ENCODE measurements at places on chromosomes 7 and 10.

DNA sequence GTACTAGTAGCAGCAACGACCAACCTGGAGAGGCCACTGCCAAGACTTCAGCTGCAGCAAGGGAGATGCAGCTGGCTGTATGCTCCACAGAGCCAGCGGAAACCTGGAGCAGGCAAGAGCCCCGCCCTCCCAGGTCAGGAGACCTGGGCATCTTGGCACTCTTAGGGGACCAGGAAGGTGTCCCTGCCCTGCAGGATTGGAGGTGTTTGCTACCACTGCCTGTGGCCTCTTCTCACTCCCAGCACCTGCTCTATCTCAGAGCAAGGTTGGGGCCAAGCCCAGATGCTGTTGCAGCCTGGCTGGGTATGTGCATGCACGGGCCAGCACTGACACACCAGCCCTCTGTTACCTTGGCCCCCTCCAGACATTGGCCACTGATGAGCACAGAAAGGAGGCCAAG is 1512.8 kb downstream of the REEP3 start:
- DNase-seq = no peak

DNA sequence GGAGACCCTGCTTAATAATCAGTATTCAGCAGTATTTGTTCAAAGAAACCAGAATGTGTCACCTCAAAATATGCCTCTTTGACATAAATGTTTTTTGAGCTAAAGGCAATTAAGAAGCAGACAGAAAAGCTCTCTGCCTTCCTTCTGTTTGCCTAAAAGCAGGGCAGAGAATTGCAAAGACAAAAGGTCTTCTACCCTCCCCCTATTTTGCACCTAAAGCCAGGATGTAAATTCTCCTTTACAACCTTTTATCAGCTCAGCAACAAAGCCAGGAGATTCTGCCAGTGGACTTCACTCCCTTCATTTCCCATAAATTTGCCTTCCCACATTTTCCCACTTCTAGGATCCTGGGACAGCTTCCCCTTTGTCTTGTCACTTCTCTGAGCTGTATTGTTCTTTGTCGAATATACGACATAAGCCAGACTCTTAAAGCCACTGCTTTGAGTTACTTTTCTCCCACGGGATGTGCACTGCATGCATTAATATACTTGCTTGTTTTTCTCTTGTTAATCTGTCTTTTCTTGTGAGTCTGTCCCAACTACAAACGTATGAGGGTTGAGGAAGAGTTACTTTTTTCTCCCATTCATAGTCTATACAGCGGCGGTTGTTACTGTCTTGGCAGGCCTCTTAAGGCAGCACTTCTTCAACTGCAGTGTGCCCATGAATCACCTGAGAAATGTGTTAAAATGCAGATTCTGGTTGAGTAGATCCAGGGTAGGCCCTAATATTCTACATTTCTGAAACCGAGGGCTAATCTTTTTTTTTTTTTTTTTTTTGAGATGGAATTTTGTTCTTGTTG is 48.2 kb downstream of the ST8SIA6 start:
- DNase-seq = no peak

GRCh38 chr10:4902571-4903011 is 60.6 kb upstream of the AKR1C1 start:
- no peak for DNase-seq

DNA sequence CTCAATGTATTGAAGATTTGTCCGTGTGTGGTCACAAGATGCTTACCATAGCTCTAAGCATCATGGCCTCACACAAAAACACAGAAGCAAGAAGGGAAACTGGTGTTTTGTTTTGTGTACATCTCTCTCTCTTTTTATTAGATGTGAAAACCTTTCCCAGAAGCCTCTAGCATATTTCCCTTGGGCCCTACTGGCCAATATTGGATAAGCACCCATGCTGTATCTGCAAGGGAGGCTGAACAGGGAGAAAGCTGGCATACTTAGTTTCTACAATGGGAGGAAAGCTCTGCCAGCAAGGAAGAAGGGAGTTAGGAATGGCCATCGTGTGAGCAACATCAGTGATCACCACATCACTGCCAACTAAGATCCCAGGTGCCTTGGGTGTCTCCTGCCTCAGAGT is 9.6 kb upstream of the NAMPT start:
- no peak for DNase-seq

- no peak for DNase-seq
Measured at GRCh38 chr10:110017907-110018306, 10.1 kb downstream of the ADD3 start.

- DNase-seq = no peak
Measured at GRCh38 chr7:96521068-96521894, 188.4 kb downstream of the SEM1 start.

DNA sequence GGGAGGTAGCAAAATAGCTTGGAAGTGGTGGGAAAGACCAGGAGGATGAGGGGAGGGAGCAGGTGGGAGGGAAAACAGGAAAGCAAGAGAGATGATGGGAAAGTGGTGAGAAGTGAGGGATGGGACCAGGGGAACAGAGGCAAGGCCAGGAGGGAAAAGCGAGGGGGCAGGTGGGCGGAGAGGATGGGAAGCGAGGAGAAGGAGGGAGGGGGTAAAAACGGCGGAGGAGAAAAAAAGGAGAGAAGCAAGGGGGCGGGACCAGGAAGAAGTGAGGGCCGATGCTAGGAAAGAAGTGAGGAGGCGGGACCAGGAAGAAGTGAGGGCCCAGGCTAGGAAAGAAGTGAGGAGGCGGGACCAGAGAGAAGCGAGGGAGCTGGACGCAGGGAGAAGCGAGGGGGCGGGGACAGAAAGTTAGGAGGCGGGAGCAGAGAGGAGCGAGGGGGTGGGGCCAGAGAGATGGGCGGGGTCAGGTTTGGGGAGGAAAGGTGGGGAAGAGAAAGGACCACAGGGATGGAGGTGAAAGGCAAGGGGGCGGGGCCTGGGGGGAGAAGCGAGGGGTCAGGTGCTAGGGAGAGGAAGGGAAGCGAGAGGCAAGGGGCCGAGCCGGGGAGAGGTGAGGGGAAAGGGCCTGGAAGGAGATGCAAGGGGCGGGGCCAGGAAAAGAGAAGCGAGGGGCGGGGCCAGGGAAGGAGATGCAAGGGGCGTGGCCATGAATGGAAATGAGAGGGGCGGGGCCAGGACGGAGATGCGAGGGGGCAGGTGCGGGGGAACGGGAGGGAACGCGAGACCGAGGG is 984 bp downstream of the SMURF1 start:
- DNase-seq = peak; percentile 52

- no peak for DNase-seq
Measured at GRCh38 chr10:72435570-72435969, 80.9 kb upstream of the DNAJB12 start.

DNA sequence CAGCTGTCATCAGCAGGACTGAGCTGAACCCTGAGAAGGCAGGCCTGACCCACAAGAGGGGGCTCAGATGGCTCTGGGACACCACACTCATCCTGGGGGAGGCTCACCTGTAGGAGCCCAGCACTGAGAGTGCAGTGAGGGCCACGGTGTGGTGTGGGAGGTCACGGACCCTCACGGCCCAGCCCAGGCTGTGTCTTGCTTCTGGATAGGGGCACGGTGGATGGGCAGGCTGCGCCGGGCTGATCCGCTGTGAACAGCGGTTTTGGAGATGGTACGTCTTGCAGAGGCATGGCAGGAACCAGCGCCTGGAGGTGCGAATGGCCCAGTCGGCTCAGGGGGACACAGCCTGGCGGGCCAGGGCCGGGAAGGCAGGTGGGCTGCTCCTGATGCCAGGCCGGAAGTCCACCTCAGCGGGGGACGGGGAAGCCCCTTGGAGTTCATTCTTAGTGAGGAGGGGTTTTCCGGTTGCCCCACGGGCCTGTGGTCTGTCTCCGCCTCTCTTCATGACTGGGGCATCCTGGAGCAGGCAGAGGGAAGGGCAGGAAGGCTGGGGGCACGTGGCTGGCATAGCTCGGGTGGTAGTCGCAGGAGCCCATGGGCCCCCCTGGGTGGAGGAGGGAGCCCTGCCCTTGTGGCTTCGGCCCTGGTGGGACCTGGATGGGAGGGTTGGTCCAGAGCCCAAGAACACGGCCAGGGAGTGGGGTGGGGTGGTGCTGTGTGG is 112.5 kb downstream of the UNCX start:
- DNase-seq = no peak
